T-cell (primary cell): ENCODE measurements at places on chromosomes 2 and 18. TPM values are rescaled to one million over a fixed set of nuclear protein-coding genes. Genes with fewer than 3 reads are reported as not detected.

The TUBB8B gene
- not detected for total RNA-seq

The SRBD1 gene
- total RNA-seq: 22.8 TPM

DNA sequence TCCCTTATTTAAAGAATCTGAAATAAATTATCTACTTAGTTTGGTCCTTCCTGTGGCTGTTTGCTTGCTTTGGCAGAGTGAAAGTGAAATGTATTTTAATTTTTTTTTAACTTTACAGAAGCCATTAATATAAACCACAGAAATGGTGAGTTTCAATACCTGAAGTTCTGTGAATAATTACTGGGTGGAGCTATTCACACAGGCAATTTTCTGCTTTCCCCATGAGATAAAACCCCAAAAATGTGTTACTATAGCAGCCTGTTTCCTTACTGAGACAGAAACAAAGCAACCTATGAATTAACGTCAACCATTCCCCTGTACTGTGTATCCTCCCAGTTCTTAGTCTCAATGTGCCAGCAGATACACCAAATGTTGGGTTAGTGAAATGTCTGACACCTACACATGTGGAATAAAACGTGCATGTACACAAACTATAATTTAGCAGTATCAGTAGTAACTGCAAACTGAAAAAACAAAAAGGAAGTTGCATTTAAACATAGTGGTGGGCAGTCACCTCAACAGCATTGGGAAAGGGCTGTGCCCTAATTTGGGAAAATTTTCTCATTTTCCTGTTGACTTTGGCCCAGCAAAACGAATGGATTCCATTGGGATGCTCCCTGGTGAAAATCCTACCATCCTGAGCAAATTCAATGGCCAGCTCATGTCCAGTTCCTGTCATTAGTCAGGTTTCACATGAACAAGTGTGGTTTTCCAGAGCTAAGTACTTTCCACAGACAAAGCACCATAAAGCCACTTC lies 73.1 kb upstream of the RMDN2 start:
- no peaks in the 10 kb centered on the region for H3K36me3 ChIP-seq
- peaks cover 17% of the 10 kb centered on the region for H3K4me1 ChIP-seq
- H3K27me3 ChIP-seq: no peaks in the 10 kb centered on the region

DNA sequence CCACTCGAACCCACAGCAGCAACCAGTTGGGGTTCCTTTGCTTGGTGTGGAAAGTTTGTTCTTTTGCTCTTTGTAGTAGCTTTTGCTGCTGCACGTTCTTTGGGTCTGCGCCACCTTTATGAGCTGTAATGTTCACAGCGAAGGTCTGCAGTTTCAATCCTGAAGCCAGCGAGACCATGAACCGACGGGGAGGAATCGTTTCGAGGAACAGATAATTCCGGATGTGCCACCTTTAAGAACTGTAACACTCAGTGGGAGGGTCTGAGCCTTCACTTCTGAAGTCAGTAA lies 14.3 kb downstream of the GPR17 start:
- no peaks in the 10 kb centered on the region for H3K36me3 ChIP-seq
- no peak overlapping the region for H3K4me3 ChIP-seq
- no peak overlapping the region for H3K27ac ChIP-seq
- DNase-seq: no peak
- no peaks in the 10 kb centered on the region for H3K4me1 ChIP-seq

GRCh38 chr2:12421046-12421445 lies 295.7 kb upstream of the TRIB2 start:
- H3K4me3 ChIP-seq: no peak overlapping the region
- peaks cover 10% of the 10 kb centered on the region for H3K4me1 ChIP-seq
- DNase-seq: no peak
- no peaks in the 10 kb centered on the region for H3K27me3 ChIP-seq
- H3K36me3 ChIP-seq: no peaks in the 10 kb centered on the region

DNA sequence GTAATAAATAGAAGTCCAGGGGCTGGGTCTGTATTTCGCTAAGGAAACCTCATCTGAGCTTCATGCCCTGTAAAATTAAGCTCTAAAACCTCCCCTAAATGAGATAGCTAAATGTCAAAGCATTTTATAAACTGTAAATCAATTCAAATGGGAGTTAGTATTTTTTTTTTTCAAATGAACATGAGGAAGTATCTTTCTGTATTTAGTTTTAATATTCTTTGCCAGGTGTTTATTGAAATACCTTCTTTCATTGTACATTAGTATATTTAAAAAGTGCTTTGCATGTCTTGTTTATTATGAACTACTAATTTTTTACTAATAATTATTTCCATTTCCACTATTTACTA lies 47.7 kb downstream of the ATIC start:
- no peaks in the 10 kb centered on the region for H3K4me1 ChIP-seq
- H3K36me3 ChIP-seq: peaks cover 3% of the 10 kb centered on the region
- H3K27me3 ChIP-seq: no peaks in the 10 kb centered on the region
- no peak for DNase-seq
- H3K27ac ChIP-seq: no peak overlapping the region

GRCh38 chr18:45856531-45856930 lies 31.1 kb downstream of the SIGLEC15 start:
- no peak overlapping the region for H3K27ac ChIP-seq
- no peak for DNase-seq
- H3K4me3 ChIP-seq: no peak overlapping the region

DNA sequence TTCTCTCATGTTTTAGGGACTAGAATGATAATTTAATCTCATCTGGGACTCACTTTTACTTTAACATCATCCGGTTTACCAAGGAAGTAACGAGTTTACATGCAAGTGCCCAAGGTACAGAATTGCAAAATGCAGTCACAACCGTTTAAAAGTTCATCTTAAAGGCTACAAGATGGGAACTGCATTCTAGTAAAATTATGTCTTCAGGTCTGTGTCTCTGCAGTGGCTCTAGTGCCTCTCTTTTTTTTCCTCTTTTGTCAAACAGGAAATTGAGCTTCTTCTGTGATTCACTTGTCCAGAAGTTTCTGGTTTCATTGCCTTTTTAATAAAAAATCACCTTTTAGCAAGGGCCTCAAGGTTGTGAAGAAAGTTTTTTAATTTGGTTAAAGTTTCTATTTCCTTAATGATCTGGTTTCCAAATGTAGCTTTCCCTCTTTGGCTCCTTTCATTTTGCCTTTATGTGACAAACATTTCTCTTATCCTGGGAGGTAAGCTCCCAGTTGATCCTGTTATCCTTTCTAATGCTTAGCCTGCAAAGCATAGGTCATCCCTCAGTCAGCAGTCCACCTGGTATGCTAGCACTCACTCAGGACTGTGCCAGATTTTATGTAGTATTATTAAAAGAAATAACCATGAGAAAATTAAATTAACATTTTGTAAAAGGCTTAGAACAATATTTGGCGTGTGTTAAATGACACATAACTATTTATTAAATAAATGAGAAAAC lies 2.4 kb downstream of the GLS start:
- H3K4me3 ChIP-seq: peak overlapping the region; percentile 76
- H3K27ac ChIP-seq: peak overlapping the region; percentile 85
- no peaks in the 10 kb centered on the region for H3K27me3 ChIP-seq
- H3K4me1 ChIP-seq: peaks cover 42% of the 10 kb centered on the region
- H3K36me3 ChIP-seq: no peaks in the 10 kb centered on the region

DNA sequence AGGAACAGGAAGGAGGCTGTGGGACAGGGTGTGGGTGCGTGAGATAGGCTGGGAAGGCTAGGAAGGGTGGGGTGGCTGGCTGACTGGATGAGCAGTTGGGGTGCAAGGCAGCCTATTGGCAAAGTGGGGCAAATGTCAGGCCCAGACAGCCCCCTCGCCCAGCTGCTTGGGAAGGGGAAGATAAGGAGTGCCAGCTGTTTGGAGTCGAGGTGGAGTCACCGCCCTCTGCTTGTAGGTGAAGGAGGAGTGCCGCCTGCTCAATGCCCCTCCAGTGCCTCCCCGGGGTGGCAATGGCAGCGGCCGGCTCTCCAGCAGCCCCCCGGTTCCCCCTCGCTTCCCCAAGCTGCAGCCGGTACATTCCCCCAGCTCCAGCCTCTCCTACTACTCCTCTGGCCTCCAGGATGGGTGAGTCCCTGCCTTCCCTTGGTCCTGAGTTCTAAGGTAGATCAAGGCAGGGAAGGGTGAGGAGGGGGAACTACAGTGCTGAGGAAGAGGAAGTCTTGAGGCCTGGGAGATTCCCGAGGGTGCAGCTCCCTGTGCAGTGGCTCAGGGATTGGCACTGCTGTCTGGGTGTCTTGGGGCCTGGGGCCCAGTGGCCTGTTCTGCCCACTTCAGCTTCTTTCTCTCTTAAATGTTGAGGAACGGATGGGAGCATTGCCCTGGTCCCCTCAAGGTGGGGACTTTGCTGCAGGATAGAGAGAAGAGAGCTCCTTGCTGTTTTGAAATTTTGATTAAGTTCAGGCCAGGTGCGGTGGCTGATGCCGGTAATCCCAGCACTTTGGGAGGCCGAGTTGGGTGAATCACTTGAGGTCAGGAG lies 13.3 kb downstream of the GAREM2 start:
- peaks cover 11% of the 10 kb centered on the region for H3K36me3 ChIP-seq
- no peak overlapping the region for H3K27ac ChIP-seq
- peaks cover 4% of the 10 kb centered on the region for H3K4me1 ChIP-seq
- H3K4me3 ChIP-seq: no peak overlapping the region
- no peak for DNase-seq
- no peaks in the 10 kb centered on the region for H3K27me3 ChIP-seq
